Kidney (tissue), 22 donors: ENCODE measurements at places on chromosomes 16 and 17. TPM values are rescaled to one million over a fixed set of nuclear protein-coding genes. Genes with fewer than 3 reads are reported as not detected.

CES5A gene
- polyA plus RNA-seq: not detected

DNA sequence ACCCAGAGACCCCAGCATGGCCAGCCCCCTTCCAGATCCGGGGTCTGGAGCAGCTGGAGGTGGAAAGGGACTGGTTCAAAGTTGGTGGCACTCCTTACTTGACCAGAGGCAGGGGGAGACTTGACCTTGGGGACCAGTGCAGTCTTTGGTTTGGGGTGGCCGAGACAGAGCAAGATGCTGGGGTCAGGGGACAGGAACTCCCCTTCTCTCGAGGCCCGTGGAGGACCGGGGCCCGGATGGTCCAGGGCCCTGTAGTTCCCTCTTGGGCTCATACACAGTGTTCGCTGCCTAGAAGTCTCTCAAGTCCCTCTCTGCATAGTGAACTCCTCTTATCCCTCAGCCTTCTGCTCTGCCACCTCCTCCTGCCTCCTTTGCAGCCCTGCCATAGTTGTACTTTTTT, 601 bp upstream of the PRSS33 start:
- no peak for DNase-seq

DNA sequence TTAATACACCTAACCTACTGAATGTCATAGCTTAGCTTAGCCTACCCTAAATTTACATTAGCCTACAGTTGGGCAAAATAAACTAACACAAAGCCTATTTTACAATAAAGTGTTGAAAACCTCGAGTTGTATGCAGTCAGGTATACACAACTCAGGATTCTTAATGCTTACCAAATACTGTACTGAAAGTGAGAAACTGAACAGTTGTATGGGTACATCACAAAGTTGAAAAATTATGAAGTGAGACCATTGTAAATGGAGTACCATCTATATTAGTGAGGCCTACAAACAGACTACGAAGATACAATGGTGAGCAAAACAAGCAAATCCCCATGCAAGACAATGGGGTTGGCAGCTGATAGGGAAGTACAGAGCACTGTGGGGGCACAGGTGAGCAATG, 79.7 kb downstream of the VAT1L start:
- no peak for DNase-seq

DNA sequence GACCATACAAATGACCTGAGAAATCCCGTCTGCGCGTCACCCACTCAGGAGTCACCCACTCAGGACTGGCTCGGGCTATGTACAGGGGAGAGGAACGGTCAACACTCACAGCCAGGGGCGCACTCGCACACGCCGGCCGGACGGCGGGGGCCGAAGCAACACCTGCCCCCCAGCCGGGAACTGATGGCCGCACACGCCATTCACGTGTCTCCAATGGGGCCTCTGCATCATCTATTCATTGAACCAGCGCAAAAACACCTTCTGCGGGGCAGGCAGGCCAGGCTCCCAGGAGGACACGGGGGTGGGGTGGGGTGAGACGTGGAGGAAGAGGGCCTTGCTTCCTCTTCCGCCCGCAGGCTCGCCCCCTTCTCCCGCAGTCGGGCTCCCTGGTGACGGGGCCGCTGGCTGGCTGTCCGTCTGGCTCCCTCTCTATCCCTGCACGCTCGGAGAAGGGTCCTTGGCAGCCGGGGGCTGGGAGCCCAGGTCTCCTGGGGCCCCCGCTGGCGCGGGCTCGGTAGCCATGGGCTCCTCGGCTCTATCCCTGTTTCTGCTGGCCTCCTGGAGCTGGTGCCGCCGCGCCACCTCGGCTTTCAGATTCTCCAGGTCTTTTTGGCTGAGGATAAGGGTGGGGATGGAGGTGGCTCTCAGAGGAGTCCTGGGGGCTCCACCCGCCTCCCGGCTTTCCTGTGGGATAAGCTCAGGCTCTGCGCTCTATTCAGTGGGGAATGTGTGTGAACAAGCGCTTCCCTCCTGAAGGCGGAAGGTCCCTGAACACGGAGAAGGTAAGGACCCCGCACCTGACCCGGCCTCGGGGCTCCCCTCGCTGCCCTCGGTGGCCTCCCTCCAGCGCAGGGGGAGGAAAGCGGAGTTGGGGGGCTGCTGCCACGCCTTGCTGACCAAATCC, 21.1 kb downstream of the CLUH start:
- no peak for DNase-seq

DNA sequence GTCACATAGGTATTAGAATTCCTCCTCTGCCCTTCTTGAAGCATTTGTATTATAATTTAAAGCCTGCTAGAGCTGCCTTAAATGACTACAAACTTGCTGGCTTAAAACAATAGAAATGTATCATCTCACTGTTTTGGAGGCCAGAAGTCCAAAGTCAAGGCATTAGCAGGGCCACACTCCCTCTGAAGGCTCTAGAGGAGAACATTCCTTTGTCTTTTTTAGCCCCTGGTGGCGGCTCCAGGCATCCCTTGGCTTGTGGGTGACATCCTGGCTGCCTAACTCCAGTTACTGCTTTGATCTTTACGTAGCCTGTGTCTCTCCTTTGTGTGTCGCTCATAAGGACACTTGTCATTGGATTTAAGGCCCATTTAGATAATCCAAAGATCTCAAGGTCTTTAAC, 186.6 kb upstream of the SALL1 start:
- DNase-seq: no peak

DNA sequence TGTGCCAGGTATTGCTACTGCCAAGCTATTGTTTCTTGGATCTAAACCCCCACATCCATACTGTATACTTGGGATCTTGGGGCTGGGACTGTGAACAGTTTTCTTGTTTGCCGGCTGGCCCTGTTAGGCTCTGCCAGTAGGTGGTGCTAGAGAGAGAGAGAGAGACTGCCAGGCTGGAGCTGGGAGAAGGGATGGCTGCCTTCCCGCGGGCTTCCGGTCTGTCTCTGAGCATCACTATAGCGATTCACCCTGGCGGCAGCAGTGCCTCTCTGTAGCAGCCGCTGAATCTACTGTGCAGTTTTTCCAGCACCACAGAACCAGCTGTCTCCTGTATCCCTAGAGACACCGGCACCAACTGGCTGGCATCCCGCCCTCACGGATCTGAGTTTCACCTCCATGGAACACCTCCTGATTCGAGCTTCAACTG, 201.2 kb downstream of the UTP18 start:
- peak; percentile 53 for DNase-seq

HSD3B7 gene
- polyA plus RNA-seq: 24.4 TPM

GRCh38 chr16:66678337-66678736, 18.2 kb downstream of the CMTM4 start:
- no peak for DNase-seq

CEP95 gene
- 25.3 TPM for polyA plus RNA-seq

PTX4 gene
- not detected for polyA plus RNA-seq

DNA sequence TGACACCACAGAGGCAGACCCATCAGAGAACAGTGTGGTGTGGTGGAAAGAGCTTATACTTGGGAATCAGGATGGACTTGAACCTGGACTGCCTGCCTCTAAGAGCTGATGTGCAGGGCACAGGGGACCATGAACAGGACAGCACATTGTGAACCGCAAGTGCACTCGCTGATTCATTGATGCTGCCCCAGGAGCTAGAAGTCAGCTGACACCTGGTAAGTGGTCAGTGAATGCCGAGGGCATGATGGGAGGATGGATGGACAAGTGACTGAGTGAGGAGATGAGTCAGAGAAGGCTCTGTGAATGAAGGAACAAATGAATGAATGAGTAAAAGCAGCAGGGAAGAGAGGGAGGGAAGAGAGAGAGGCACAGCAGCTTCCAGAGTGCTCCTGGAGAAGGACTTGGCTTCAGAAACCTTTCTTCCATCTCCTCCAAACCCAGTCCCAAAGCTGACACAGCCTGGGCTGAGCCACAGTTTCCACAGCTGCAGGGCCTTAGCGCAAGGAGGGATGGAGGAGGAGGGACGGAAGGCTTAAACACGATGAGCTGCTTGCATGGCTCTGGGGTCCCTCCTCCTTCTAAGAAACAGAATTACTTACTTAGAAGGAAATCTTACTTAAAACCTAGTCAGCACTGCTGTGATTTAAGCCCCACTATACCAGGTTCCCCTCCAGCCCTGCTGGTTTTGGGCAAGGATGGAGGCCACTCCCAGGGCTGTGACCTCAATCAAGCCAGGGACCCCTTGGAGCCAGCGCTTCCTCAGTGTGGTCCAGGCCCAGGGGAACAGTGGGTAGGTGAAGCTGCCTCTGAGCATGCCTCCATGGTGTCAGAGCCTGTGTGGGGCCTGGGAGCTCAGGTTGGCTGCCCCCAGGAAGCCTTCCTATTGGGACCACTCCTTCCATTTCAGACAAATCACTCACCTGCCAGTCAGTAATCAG, 184.6 kb downstream of the TMEM132E start:
- no peak for DNase-seq

OR4D1 gene
- not detected for polyA plus RNA-seq

DNA sequence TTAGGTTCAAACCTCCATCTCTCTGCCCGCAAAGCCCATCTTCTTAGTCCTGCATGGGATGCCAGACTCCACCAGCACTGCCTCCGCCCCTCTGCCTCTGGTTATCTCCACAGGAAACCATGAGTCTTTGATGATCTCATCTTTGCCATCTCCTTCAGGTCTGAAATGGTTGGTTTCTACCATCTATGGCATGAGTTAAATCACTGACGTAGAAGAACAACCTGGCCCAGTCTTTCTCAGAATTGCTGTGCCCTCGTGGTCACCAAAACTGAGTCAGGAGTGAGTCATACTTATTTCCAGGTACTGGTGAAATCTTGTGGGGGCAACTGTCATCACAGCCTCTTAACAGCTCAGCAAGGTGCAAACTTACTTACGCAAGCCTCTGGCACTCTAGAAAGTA, 468.7 kb upstream of the C16orf82 start:
- DNase-seq: no peak

DNA sequence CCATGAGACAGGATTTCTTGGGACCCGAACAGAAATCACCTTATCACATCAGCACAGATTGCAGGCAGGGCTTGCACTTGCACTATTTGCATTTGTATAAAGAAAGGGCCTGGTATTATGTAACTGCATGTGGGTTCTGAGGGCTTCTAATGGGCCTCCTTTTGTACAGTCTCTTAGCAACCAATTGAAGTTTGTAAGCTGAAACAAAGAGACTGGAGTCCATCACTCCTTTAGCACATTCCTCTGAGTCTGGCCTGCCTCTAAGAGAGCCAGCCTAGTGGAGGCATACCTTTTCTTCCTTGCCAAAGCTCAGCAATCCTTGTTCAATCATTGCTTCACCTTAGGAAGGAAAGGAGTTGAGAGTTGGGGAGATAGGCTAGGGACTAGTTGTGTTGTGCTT, 387.1 kb downstream of the XYLT1 start:
- no peak for DNase-seq

DNA sequence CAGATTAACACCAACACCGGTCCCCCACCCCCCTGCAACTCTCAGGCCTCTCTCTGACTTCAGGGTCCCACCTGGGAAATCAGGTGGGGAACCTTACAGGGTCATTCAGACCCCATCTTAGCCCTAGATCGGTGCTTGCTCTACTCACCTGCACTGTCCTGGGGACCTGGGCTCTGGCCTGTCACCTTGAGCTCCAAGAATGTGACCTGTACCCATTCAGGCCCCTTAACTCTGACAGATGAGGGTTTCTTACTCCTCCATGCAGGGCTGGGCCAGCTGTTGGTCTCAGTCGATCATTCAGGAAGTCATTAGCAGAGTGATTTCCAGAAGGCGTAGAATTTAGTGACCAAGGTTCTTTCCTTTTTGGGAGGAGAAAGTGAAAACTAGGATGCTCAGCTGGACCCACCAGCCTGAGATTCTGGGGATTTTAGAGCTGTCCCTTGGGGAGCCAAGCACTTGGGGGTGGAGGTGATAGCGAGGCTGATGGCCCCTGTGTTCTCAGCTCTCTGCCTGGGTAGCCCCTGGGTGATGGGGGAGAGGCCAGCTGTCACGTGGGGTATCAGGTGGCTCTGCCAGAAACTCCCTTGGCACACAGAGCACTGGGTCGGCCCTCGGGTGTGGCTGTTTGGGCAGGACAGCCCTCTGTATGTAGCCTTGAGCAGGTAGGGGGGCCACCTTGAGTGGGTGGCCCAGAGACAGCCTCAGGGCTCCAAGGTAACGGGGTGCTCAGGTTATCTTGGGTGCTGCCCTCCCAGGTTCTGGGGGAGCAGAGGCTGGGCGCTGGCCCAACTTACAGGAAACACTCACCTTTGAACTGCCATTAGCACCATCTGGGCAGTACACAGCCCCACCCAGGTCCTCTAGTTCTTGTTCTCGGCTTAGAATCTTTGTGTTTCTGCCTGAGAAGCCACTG, 724 bp downstream of the MVP start:
- peak; percentile 92 for DNase-seq
